ENCODE measurements at places on chromosomes 7 and 10.

- DNase-seq: no peak
Measured at GRCh38 chr7:151936207-151936606, 20.0 kb upstream of the GALNTL5 start.

DNA sequence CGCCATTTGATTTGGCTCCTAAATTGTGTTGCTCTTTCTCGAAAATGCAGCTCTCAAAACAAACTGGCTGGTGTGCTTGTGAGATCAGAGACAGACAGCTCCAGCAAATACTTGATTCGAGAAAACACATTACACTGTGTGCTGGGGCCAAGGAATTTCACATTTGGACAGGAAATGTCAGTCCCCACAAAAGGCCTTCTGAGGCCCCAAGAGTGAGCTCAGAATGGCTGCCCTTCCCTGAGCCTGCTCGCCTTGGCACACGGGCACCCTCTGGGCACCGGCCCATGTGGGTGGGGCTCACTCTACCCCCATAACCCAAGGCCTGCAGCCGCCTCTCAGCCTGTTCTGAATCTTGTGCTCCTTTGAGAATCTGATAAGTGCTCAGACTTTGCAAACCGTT, 13.9 kb upstream of the HSPA12A start:
- DNase-seq: no peak

DNA sequence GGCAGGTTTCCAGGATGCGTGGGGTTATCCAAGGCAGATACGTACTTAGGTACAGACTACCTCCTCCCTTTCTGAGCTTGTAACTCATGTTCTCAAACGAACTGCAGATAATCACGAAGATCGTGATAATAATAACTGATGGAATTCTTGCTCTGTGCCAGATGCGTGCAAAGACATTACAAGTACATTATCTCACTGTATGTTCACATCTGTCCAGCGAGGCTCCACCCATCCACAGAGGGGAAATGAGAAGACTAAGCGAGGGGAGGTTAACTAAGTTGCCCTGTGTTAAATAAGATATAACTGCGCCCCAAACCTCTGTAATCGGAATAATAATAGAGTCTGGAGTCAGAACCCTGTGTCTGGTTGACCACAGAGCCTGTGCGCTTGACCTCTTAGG, 1.9 kb downstream of the GALNT17 start:
- no peak for DNase-seq

- no peak for DNase-seq
Measured at GRCh38 chr10:53361936-53362335, 589.4 kb upstream of the MBL2 start.

GRCh38 chr7:149792220-149792595, 18.8 kb upstream of the ZNF467 start:
- DNase-seq: no peak

GRCh38 chr10:613271-614138, 76.0 kb downstream of the DIP2C start:
- peak; percentile 61 for DNase-seq

GRCh38 chr10:6148908-6149307, 53.8 kb upstream of the PFKFB3 start:
- no peak for DNase-seq

- DNase-seq: no peak
Measured at GRCh38 chr7:95264363-95264891, 59.9 kb downstream of the PON1 start.

- DNase-seq: no peak
Measured at GRCh38 chr7:88401009-88401623, 94.4 kb upstream of the STEAP4 start.

GRCh38 chr10:8061274-8062211, 7.1 kb downstream of the GATA3 start:
- no peak for DNase-seq

DNA sequence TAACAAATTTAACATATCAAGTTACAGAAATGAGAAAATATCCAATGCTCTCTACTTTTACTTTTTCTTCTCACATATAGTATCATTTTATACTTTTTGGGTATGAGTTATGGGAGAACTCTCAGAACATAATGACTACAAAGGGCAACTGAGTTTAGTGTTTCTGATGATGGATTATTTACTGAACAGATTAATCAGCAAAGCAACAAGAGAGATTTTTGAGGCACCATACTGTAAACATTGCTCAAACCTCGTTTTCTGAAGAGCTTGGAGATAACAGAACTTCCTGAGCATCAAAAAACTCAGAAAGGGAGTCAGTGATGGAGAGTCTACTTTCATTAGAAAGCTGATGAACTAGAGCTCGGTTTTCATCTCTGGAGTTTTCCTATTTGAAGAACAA, 84.8 kb upstream of the GSDME start:
- DNase-seq: no peak

GRCh38 chr7:139901056-139901795, 72.2 kb downstream of the TBXAS1 start:
- DNase-seq: no peak

- DNase-seq: no peak
Measured at GRCh38 chr7:131501422-131501821, 55.0 kb downstream of the PODXL start.

- no peak for DNase-seq
Measured at GRCh38 chr10:100728928-100729861, 16.2 kb upstream of the PAX2 start.

DNA sequence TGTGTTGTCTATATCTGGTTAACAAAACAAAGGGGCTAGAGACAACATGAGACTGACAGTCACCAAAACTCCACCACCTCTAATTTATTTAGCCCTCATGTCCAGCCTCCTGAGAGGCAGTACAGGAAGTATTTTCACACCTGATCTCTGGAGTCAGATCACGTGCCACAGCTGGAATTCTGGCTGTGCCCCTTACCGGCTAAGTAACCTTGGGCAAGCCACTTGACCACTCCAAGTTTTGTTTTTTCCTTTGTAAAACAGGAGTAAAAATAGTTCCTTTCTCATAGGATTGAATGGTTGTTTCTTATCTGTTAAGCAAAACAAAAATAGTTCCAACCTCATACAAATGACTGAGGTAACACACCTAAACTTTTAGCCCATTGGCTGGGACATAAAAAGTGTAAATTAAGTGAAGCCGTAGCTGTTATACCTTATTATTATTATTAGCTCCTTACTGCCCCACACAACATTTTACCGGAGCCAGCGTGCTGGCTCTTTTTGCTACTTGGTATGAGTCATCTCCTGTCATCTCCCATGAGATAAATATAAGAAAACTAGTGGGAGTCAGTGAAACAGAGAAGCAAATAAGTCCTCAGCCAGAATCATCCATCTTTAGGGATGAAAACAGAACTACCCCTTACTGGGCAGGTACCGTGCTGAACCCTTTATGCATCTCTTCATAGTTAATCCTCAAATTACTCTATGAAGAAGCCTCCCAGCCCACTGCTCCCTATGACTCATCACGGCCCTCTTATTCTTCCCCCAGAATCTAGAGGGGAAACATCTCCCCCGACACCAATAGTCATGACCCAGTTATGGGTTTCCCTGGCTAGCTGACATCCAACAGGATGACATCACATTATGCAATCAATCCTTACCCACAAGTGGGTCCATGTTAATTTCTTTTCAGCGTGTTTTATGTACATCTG, 44.9 kb downstream of the PPP1R3C start:
- no peak for DNase-seq

DNA sequence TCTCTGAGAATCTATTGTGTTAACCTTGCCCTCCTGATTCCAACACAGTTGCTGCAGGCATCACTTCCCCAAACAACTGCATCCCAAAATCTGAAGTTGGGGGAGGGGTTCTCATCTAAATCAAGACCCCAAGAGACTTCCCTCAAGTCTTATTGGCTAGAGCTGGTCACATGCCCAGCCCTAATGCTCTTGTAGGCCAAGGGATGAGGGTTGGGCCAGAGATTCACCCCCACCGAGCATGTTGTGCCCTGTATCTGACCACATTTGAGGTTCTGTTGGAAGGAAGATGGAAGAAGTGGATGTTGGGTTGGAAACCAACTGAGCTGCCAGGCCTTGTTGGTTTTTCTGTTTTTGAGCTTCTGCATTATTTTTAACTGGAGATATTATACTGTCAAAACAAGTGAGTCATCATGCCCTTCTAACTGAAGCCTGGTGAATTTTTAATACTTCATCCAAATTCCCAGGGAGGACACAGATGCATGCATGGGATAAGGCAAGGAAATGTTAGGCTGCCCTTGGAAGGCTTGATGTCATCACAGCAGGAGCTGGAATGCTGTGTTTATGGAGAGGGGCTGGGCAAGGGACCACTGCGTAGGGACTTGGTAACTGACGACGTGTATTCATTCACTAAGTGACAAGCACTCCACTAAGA, 68.6 kb upstream of the CACUL1 start:
- no peak for DNase-seq

DNA sequence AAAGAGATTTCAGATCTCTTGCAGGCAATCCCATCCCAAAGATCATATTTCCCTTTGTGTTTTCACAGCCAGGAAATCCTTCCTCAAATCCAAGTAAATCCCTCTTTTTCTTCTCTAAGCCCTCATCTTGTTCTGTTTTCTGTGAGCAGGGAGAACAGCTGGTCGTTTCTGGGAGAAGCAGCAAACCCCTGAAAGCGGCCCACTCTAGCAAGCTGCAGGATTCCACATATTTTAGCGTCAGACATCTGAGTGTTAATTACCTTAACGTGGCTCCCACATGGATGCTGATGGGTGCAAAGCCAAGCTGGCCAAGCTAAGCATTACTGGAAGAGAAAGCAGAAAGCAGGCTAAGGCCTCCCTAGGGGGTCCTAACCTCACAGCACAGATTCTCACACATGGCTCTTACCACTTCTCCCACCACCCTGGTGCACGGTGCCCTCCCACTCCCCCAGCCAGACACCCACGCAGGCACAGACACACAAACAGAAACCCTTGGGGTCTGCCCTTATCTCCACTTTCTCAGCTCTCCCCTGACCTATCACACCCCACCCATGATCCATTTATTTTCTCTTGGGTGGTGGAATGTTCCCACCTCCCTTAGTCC, 551.0 kb upstream of the AUTS2 start:
- no peak for DNase-seq

GRCh38 chr7:127330070-127330469, 62.4 kb downstream of the ZNF800 start:
- DNase-seq: no peak

GRCh38 chr7:140390034-140390433, 8.3 kb downstream of the SLC37A3 start:
- no peak for DNase-seq

- no peak for DNase-seq
Measured at GRCh38 chr7:91135300-91135699, 128.9 kb upstream of the FZD1 start.

DNA sequence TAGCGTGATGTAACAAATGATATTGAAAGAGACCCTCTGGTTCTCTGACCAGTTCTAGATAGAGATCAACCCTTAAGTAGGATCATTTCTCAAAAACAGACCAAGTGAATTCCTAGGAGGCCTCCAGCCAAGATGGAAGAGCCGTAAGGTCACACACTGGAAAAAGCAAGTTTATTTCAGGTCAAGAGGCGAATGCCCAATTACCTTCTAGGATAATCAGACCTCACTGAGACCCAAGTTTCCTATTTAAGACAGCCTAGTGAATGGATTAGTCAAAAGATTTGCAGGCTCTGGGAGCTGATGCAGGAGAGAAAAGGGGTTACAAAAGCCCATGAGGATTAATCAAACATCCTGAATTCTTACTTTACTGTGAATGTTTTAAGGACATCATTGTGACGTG, 486.1 kb upstream of the NRP1 start:
- no peak for DNase-seq

- no peak for DNase-seq
Measured at GRCh38 chr10:29595146-29595545, 39.6 kb downstream of the SVIL start.

Measured in heart left ventricle (tissue), 16 donors.